ENCODE measurements at places on chromosomes 3 and 15.
A peak's percentile ranks its signal among the peaks of the same experiment; 100 is the strongest.

GRCh38 chr3:88311826-88312225, 162.1 kb downstream of the C3orf38 start:
- no peak for DNase-seq

GRCh38 chr3:69443457-69443920, 57.6 kb upstream of the FRMD4B start:
- DNase-seq, result no peak

- DNase-seq, result no peak
These were observed 46.9 kb downstream of the ADCY5 start for GRCh38 chr3:123401836-123402530.

GRCh38 chr3:14941871-14942270, 5.5 kb upstream of the NR2C2 start:
- DNase-seq, result no peak

DNA sequence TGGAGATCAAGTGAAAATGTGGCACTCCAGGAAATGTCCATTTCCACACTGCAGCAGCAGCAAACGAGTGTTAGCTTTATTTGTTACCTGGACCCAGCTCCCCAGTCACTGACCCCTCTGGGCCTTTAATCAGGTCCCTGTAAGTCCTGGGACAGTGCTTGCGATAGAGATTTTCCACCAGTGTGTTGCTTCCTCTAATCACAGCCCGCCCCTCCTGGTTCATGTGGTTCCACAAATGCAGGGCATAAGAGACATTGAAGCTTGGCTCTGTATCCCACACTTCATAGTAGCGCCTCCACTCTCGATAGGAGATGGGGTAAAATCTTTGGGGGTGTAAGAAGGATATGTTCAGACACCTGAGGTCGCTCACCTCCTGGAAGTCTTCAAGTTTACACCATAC, 8.0 kb downstream of the A4GNT start:
- DNase-seq, result no peak

GRCh38 chr3:35335703-35336102, 303.6 kb upstream of the ARPP21 start:
- DNase-seq, result no peak

- no peak for DNase-seq
These were observed 48.7 kb downstream of the ETV5 start for GRCh38 chr3:186060222-186060621.

GRCh38 chr3:169173231-169173630, 490.3 kb downstream of the MECOM start:
- no peak for DNase-seq

GRCh38 chr3:161905520-161906132, 409.0 kb downstream of the OTOL1 start:
- DNase-seq, result no peak

GRCh38 chr3:66076861-66077470, 38.2 kb upstream of the MAGI1 start:
- DNase-seq, result no peak

DNA sequence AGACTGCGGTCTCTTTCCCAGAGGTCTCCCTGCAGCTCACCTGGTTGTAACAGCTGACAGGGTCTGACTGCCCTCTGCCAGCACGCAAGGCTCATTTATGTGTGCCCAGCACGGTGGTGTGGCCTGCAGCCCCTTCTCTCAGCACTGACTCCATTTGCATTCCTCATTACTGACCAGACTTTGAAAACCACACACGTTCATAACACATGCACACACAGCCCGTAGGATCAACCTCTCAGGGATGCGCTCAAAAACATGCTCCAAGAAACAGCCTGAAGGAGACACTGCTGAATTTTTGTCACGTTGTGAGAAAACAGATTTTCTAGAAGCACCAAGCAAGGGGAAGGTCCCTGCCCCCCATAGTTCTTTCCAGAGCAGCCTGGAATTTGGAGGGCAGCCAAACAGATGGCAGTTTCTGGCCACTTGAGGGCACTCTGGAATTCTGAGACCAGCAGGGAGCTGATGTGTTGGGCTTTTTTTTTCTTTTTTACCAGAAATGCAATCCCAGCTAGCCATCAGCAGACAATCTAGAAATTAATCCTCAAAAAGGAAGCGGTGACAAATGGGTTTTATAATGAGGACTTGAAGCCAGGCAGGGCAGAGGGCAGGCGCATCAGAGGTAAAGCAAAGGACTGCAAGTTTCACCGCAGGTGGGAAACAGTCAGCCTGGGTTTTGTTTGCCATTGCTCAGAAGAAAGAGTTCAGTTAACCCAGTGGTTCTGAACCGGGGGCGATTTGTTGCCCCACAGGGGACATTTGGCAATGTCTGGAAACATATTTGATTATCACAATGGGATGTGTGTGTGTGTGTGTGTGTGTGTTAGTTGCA, 170.5 kb upstream of the PROK2 start:
- peak; percentile 74 for DNase-seq

DNA sequence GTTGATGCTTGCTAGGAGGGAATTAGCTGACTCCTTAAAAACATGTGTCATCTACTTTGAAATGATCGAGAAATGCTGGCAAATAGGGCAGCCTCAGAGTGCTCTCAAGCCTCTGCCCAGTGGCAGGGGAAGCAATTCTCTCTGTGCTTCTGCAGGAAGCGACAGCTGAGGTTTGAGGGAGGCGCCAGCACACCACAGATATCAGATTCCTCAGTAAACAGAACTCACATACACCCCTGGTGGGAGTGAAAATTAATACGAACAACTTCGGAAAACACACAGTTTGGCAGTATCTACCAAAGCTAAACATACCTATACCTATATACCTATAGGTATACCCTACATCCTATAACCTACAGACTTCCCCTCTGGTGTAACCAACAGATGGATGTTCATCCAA, 61.3 kb downstream of the NSMCE3 start:
- no peak for DNase-seq

- no peak for DNase-seq
These were observed 59.7 kb downstream of the RPN1 start for GRCh38 chr3:128590948-128591347.

- no peak for DNase-seq
These were observed 93.9 kb downstream of the CPN2 start for GRCh38 chr3:194257151-194257621.

GRCh38 chr3:171309906-171310359, 150.3 kb downstream of the TNIK start:
- no peak for DNase-seq

DNA sequence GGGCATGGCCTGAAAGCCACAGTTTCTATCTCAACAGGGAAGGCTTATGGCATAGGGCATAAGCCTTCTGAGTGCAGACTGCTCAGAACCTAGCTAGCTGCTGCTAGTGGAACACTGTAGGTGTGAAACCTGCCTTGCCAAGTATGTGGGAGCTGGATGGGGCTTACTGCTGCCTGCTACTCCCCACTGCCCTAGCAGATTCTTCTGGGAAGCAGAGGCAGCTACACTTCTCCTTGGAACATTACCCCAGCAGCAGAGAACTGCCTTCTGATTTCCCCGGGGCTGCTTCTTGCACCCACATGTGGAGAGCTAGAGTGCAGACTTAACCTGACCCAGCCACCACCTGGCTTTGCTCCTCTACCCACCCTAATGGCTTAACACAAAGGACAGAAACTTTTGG, 215.7 kb downstream of the POLQ start:
- DNase-seq, result no peak

GRCh38 chr3:13857702-13858380, 22.0 kb downstream of the WNT7A start:
- no peak for DNase-seq

GRCh38 chr3:46749129-46749528, 31.5 kb upstream of the PRSS50 start:
- no peak for DNase-seq

- DNase-seq, result no peak
These were observed 4.4 kb upstream of the BAHD1 start for GRCh38 chr15:40436116-40436891.

DNA sequence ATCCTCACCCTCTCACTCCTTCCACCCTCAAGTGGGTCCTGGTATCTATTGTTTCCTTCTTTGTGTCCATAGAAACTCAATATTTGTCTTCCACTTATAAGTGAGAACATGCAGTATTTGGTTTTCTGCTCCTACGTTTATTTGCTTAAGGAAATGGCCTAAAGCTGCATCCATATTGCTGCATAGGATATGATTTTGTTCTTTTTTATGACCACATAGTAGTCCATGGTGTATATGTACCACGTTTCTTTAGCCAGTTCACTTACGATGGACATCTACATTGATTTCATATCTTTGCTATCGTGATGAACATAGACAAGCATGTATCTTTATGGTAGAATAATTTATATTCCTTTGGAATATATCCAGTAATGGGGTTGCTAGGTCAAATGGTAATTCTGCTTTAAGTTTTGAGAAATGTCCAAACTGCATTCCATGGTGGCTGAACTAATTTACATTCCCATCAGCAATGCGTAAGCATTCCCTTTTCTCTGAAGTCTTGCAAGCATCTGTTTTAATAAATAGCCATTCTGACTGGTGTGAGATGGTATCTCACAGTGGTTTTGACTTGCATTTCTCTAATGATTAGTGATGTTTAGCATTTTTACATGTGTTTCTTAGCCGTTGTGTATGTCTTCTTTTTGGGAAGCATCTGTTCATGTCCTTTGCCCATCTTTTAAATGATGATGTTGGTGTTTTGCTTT, 650.2 kb downstream of the ZNF385D start:
- DNase-seq, result no peak

- no peak for DNase-seq
These were observed 7.3 kb upstream of the FURIN start for GRCh38 chr15:90860942-90861675.

Data from type B pancreatic cell (in vitro differentiated cells).